ENCODE measurements at places on chromosomes 3 and 15. TPM values are rescaled to one million over a fixed set of nuclear protein-coding genes. Genes with fewer than 3 reads are reported as not detected.

- peak; percentile 70 for DNase-seq
Observed at GRCh38 chr3:16048435-16049318, 125.8 kb upstream of the GALNT15 start.

The FSD2 gene
- not detected for total RNA-seq

DNA sequence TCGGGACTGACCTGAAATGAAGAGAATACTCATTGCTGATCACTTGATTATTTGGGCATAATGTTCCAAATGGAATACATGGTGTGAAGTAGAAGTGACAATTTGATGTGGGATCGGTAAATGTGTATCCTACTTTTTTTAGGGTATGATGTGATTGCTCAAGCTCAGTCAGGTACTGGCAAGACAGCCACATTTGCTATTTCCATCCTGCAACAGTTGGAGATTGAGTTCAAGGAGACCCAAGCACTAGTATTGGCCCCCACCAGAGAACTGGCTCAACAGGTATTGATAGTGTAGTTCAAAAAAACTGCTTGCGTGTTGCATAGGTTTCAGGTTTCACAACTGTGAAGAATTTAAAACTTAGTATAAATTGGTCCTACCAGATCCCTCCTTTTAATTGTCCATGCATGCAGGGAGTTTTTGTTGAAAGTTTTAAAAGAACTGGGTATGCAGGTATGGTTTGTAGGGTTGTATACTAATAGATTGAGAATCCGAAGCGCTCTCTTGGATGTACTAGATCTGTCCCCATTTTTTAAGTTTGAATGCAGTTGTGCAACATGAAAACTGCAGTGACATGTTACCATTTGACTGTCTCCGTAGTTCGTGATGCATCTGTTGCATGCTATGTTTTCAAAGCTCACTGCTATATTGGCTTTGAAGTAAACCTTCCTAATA lies 1.6 kb downstream of the EIF4A2 start:
- DNase-seq = no peak

- no peak for DNase-seq
Observed at GRCh38 chr15:45180201-45180600, 7.6 kb downstream of the SHF start.

GRCh38 chr3:113541519-113541918 lies 9.2 kb downstream of the SIDT1 start:
- DNase-seq = no peak

DNA sequence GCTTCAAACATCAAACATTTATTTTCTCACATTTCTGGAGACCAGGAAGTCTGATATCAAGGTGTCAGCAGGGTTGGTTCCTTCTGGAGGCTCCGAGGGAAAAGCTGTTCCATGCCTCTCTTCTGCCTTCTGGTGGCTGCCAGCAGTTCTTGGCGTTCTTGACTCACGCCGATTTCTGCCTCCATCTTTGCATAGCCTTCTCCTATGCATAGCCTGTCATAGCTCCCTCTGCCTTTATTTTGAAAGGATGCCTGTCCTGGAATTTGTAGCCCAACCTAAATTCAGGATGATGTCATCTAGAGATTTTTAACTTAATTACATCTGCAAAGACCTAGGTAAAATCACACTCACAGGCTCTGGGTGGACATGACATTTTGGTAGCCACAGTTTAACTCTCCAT lies 70.4 kb downstream of the RGMA start:
- no peak for DNase-seq

DNA sequence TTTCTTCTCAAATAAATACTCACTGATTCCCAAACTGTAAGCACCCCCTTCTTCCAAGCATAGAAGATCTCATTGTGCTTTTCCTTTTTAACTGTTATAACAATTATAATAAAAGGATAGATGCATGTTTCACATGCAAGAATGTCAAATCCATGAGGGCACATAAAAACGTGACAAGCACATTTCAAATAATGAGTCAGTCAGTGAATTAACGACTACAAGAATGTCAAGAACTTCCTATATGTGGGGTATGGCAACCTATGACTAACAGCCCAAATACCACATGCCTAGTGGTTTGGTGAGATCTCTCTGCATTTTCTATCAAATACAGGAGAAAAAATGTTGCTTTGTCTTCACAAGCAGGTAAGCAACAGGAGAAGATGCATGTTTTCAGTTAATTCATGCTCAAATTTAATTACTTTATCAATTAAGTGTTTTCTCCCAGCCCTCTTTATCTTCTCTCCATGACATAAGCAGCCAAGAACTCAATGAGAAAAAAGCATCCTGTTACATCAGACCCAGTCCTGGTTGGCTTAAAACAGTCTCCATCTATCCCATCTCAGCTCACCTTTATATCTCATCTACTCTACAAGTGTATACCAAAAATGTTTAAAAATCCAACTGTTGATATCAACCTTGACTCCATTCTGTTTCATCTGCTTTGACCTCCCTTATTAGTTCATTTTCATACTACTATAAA lies 181.5 kb upstream of the LMCD1 start:
- DNase-seq = no peak

DNA sequence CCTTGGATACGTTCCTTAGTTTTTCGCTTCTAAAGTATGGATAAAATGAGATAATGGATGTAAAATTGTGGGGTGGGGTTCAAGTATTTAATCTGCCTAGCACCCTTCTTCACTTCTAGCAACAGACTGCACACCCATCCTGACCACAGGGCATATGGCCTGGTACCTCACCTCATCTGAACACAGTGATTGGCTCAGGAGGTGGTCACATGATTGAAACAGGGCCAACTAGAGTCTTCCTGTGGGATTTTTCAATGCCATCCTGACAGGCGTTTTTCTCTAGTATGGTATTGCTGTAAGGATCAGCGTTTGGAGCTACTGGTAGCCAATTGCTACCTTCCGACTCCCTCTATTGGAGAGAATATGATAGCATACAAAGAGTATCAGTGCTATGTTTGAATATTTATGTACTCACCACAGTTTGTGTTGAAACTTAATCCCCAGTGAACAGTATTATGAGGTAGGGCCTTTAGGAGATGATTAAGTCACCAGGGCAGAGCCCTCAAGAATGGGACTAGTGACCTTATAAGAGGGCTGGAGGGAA lies 172.2 kb downstream of the PPM1L start:
- DNase-seq = no peak

DNA sequence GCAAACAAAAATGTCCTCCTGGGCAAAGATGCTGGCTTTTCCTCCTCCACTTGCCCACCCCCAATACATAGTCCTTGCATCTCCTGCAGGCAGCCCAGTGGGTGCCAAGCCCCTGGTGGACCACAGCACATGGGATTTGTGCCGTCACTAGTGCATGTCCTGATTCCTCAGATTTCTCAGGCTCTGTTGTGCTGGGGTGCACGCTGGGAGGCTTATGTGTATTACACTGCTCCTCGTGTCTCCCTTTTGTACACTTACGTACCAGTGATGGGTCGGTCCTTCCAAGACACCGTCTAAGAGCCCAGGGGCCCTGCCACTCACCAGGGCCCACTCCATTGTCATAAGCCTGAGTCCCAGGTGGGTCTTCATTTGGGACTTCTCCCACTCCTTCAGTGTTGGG lies 70.1 kb downstream of the PLXNA1 start:
- DNase-seq = peak; percentile 23

The HCN4 gene
- not detected for total RNA-seq

- DNase-seq = no peak
Observed at GRCh38 chr3:139561959-139562676, 22.6 kb upstream of the RBP1 start.

GRCh38 chr3:130686833-130687232 lies 59.8 kb downstream of the PIK3R4 start:
- no peak for DNase-seq

GRCh38 chr3:160501325-160501724 lies 51.7 kb upstream of the TRIM59 start:
- no peak for DNase-seq

The TEX55 gene
- total RNA-seq = not detected

GRCh38 chr3:17874636-17875035 lies 132.2 kb upstream of the TBC1D5 start:
- DNase-seq = no peak

DNA sequence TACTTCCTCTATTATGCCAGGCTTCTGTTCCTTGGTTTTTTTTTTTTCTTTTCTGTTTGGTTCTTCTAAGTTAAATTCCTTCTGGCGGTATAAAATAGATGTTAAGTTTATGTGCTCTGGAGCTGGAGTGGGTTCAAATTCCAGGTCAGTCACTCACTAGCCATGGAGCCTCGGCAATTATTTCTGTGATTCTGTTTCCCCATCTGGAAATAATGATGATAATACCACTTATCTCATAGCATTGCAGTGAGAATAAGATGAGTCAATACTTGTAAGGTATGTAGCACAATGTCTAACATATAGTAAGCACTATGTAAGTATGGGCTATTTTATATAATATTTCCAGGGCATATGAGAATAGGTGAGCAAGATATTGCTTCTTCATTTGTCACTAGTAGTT lies 33.2 kb upstream of the ZDHHC23 start:
- DNase-seq = no peak

DNA sequence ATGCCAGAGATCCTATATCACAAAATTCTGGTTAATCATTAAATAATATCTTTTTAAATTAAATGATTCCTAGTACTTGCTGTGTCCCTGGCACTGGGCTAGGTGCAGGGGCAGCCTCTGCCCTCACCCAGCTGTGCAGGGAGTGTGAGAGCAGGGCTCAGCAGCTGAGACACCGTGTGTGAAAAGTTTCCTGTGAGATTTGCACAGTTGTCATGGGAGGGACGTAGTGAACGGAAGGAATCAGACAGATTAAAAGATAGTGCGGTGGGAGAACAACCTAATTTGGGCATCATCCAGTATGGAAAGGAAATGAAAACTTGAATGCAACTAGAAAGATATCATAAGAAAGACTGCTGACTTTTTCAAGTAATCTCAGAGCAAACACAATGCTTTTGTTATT lies 204.1 kb downstream of the SSR3 start:
- DNase-seq = no peak

GRCh38 chr15:25544076-25544475 lies 105.3 kb upstream of the UBE3A start:
- no peak for DNase-seq

- no peak for DNase-seq
Observed at GRCh38 chr3:98734306-98734705, 28.8 kb upstream of the ST3GAL6 start.

The ZNF502 gene
- total RNA-seq = 6.8 TPM

DNA sequence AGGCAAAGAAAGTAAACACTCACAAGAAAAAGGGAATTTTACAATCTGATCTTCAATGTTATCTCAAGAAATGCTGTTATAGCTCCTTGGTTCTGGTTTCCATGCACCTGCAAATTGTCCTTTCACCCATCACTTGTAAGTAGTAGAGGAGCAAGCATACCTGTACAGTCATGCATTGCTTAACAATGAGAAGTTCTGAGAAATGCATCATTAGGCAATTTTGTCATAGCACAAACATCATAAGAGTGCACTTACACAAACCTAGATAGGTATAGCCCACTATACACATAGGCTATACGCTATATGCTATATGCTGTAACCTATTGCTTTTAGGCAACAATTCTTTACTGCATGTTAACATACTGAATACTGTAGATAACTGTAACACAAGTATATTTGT lies 672.3 kb downstream of the FHIT start:
- DNase-seq = no peak

DNA sequence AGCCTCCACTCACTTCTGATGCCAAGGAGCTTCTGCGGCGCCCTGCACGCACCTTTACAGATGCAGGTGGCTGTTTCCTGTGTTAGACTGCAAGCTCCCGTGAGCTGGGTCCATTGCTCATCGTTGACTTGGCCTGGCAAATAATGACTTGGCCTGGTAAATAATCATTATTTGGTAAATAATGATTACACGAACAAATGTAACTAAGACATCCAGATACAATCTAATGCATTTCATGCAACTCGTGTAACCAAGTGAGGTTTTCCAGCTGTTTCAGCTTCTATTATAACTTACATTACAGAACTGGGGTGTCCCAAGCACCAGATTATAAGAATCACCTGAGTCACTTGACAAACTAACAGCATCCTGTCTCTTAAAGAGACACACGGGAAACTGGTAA lies 92.1 kb upstream of the BHLHE40 start:
- DNase-seq = no peak

The IMPG2 gene
- total RNA-seq = 1.0 TPM

DNA sequence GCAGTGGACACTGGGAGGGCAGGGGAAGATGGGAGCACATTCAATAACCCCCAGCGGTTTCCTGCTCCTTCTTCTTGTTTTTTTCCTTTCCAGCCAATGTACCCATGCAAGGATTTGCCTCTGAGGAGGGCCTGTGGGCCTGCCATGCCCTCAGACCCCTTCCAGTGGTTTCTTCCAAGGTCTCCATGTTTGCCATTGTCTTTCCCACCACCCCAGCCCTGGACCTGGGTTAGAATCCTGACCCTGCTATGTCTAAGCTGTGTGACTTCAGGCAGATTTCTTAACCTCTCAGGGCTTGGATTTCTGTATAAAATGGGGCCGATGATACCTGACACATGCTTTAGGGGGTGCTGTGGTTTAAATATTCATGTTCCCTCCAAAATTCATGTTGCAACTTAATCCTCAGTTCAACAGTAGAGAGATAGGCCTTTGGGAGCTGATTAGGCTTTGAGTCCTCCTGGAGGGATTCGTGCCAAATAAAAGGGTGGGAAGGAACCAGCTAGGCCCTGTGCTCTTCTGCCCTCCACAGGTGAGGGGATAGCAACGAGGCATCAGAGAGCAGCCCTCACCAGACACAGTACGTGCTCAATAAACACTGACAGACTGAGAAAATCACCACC lies 46.3 kb upstream of the FLNB start:
- DNase-seq = no peak

- no peak for DNase-seq
Observed at GRCh38 chr3:113117511-113118234, 93.7 kb upstream of the BOC start.

The ANKRD34C gene
- not detected for total RNA-seq

GRCh38 chr15:46394463-46394862 lies 759.6 kb downstream of the SQOR start:
- DNase-seq = no peak

GRCh38 chr3:312160-312733 lies 115.7 kb downstream of the CHL1 start:
- DNase-seq = no peak

GRCh38 chr3:46062679-46063078 lies 35.4 kb upstream of the XCR1 start:
- DNase-seq = no peak

DNA sequence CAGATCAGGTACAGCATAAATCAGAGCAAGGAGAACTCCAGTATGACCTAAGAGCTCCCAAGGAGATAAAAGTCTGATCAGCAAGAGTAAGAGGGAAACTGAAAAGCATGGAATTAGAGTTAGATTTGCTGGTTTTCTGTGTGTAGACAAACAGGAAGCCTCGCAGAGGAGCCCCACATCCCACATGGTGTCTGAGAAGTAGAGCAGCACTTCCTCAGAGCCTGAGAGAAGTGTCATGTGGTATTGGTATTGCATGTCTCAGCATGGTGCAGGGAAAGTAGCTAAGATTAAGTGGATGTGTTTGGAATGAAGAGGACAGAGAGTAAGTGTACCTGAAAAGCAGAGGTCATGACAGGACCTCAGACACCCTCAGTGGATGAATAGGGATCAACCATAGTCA lies 175.4 kb upstream of the GBE1 start:
- DNase-seq = no peak

The HRH1 gene
- total RNA-seq = 5.1 TPM

GRCh38 chr3:112740835-112741234 lies 99.9 kb upstream of the CCDC80 start:
- DNase-seq = no peak

Data from ovary (tissue), 10 donors.